Stimulated activated CD4-positive, alpha-beta T cell treated with anti-CD3 and anti-CD28 coated beads, TNF-alpha, amount 100 ng/mL, for 48 hours (primary cell): ENCODE measurements at places on chromosomes 5 and 9.
A peak's percentile ranks its signal among the peaks of the same experiment; 100 is the strongest.

GRCh38 chr9:123933440-123934212 lies 3.7 kb upstream of the DENND1A start:
- no peak for DNase-seq

DNA sequence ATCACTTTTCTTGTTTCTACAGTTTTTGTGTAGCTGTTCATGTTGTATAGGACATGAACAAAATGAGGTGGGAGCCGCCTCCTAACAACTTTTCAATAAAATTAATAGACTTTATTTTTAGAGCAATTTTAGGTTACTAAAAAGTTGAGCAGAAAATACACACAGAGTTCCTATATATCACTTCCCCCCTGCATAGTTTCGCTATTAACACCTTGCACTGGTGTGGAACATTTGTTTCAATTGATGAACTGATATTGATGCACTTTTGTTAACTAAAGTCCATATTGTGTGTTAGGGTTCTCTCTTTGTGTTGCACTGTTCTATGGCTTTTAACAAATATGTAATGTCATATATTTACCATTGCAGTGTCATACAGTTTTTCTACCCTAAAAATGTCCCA lies 47.8 kb upstream of the KCNN2 start:
- DNase-seq, result no peak

DNA sequence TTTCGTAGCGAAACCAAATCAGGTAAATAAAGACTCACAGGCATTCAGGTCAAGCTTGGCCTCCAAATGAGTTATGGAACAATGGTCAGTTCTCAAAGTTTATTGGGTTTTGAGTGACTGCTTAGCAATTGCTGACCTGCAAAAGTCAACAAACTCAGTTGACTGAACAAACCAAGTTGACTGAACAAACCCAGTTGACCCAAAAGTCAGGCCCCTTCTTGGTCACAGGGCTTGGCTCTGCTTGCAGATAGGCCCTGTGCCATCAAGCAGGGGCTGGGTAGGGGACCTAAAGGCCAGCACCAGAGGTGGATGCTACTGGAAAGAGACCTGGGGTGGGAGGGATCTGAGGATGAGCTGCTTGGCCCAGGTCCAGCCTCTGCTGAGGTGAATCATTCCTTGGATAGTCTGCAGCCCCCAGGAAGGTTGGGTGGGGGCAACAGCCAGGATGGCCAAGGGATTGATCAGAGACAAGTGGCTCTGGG lies 64.6 kb downstream of the GADD45G start:
- DNase-seq, result no peak

GRCh38 chr5:11477786-11478185 lies 426.5 kb downstream of the CTNND2 start:
- no peak for DNase-seq

DNA sequence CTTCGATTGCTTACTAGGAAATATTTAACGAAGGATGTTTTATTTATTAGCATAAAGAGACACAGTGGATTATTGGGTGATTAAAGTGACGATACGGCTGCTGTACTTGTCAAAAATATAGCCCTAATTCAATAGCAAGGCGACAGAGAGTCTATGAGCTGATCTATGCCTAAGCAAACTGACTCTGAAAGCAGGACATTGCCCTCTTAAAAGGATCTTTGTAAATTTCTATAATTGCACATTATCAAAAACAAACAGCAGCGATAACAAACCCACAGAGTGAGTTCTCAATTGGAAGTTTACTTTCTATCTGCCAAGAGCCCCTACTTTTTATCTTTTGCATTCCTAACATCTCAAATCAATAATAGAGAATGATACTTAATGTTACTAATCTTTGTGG lies 31.4 kb downstream of the TLX3 start:
- no peak for DNase-seq

- DNase-seq, result no peak
Measured at GRCh38 chr5:555058-555623, 30.9 kb upstream of the SLC9A3 start.

GRCh38 chr9:113957351-113957750 lies 81.2 kb downstream of the ZNF618 start:
- no peak for DNase-seq

DNA sequence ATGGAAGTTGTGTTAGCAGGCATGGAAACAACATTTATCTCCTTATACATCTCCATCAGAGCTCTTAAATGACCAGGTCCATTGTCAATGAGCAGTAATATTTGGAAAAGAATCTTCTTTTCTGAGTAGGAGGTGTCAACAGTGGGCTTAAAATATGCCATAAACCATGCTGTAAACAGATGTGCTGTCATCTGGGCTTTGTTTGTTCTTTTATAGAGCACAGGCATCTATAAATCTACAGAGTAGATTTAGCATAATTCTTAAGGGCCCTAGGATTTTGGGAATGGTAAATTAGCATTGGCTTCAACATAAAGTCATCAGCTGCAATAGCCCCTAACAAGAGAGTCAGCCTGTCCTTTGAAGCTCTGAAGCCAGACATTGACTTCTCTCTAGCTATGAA lies 7.7 kb upstream of the HRCT1 start:
- no peak for DNase-seq

- no peak for DNase-seq
Measured at GRCh38 chr5:58024151-58024550, 435.7 kb downstream of the PLK2 start.

DNA sequence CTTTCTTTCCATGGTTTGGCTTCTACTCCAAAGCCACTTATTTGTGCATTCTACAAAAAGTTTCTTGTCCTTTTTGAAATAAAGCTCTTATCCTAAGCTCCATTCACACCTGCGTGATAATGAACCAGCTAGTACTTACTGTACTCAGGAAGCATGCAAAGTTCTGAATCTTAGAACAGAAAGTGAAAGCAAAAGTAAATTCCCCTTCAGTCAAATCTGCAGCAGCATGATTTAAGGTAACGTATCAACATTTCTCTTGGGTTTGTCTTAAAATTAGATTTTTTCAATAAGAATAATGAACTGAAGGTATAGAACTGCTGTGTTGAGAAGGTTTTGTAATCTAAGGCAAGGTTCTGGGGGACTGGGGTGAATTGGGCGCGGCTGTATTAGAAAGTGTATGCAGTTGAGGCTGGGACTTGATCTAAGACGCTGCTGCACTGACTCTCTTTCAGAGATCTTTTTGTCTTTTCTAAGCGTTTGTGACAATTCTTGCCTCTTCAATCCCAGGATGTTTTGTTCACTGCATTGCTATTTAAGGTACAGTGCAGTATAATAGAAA lies at the start of gene ERAP2:
Gene ERAP2, plus strand, starts transcription at position 209 of the 559 bp plus-strand sequence. CDS start 3,186 bp downstream, outside the sequence.
- DNase-seq, result no peak

- no peak for DNase-seq
Measured at GRCh38 chr5:86716121-86716520, 98.4 kb downstream of the COX7C start.

DNA sequence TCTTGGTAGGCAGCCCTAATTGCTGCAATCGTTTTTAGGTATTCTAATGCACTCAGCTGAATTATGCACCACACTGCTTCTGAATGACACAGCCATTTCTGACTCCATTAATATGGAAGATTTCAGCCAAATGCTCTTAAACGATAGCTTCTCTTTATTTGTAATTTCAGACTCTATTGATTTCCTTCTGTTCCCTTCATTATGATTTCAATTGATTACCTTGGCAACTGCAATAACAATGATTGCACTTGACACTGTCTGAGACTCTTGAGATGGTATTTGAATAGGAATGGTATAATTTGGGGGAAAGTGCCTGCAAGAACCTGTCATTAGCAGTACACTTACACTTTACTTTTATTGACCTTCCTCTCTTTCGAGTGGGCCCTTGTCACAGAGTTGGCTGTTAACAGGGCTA lies 296.1 kb upstream of the DMAC1 start:
- DNase-seq, result no peak

DNA sequence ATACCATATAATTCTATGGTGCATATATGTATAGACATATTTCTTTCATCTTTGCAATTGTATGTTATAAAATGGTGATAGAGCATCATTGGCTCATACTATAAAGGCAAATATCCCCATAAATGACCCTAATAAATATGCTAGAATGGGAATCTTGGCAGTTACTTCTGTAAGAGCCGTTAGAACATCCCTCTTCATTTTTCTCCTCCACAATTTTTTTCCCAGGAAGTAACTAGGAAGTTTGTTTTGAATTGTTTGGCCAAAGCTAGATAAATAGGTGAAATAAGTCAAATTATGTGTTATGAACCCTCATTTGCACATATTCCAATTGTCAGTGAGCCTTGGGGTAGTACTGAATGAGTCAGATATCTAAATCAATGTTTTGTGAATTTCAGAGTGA lies 209.9 kb downstream of the ADAMTSL1 start:
- DNase-seq, result no peak

- no peak for DNase-seq
Measured at GRCh38 chr5:81023261-81023970, 63.3 kb downstream of the RASGRF2 start.

DNA sequence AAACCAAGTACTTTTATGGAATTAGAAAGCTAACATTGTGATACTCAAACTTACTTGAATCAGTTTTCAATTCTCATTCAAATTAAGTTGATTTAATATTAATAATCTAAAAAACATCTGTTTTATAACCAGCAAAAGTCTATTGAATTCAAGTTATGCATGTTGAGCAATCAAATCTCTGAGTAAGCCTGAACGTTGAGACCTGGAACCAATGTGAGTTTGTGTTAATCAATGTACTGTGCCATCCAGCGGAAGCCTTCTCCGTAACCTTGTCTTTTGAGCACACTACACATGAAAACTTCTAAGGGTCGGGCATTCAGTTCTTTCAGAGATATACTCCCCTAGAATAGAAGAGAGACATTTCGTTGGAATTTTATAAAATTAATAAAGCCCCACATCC lies 25.9 kb downstream of the SAR1B start:
- DNase-seq, result no peak

GRCh38 chr9:114718801-114719221 lies 36.8 kb upstream of the TEX48 start:
- peak; percentile 86 for DNase-seq
